ENCODE measurements at places on chromosomes 5 and 9.

GRCh38 chr5:157241483-157241882 lies 24.4 kb upstream of the CYFIP2 start:
- DNase-seq = no peak

DNA sequence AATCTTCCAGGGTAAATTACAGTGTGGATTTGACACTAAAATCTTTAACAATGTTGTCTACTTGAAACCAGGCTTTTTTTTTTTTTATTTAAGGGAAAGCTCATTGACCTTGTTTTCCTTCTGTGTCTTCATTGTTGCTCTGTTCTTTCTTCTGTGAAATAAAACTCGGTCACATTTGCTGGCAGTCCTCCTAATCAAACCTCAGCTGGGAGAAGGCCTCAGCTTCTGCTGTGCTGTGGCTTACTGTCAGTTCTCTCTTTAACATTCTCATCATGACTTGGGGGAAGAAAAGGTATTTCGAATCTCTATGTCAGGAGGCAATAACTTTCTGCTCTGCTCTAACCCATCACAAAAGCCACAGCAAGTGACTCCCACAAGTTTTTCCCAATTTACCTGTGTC lies 268.9 kb downstream of the ZNF608 start:
- DNase-seq = no peak

DNA sequence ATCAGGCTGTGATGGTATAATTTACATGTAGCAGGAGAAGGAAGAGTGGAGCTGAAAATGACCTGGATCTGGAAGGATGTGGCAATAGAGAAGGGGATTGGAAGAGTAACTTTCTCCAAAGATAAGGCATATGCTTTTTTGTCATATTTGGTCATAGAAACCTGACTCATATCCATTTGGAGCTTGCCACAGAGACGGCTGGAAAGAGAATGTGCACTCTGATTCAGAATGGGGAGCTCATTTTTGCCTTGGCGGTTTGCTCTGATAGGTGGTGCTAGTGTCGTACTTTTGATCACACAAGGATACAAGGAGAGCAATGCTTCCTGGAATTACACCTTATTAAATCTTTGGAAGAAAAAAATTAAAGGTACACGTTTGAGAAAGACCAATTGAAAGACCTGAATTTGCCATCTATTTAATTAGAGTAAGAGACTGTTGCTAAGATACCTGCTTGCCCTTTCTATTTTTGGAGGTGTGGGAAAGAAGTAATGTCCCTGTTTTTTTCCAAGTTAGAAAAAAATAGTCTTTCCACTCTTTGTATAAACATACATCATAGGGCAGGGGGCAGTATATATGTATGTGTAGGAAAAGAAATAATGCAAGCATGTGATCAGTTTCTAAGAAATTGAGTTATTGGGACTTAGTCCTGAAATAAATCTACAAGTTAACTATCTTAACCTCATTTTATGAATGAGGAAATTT lies 5.4 kb downstream of the LSM11 start:
- DNase-seq = no peak

GRCh38 chr5:165996201-165996875 lies 2295.1 kb upstream of the WWC1 start:
- no peak for DNase-seq

- DNase-seq = no peak
Measured at GRCh38 chr5:123700624-123701287, 188.8 kb downstream of the CSNK1G3 start.

GRCh38 chr5:112634166-112634565 lies 103.5 kb upstream of the APC start:
- peak; percentile 29 for DNase-seq

DNA sequence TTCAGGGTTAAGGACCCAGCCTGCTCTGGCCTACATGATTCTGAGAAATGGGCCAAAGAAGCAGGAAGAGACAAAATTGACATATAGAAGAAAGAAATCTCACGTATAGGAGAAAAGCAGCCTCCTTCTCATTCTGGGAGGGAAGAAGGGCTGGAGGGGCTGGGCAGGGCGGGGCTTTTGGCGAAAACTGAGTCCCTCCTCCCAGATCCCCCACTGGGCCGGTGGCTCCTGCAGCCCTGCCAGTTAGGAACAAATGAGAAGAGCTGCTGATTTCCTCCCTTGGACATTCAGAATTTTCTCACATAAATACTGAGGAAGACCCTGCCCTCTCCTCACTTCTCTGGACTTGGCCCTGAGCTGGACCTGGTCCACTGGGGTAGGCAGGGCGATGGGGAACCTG lies at the start of gene WNT8A:
TSS of gene WNT8A (plus strand) at position 332 of the 400 bp plus-strand sequence. CDS start 95 bp downstream, outside the sequence.
- DNase-seq = no peak

DNA sequence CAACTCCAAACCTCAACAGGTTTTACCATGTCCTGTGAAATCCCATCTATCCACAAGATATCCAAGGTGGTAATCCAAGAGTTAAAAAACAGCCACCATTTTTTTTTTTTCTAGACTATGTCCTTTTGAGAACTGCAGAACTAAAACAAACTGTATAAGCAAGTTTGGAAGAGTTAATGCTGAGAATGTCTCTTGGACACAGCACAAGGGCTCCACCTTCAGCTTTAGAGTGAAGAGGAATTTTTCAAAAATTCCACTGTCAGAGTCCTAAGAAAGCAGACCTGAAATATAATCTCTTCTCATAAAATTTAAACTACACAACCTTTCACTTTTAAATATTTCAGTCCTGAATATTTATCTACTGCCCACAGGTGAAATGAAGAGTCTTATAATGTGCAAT lies 167.8 kb upstream of the CCNG1 start:
- DNase-seq = peak; percentile 30

DNA sequence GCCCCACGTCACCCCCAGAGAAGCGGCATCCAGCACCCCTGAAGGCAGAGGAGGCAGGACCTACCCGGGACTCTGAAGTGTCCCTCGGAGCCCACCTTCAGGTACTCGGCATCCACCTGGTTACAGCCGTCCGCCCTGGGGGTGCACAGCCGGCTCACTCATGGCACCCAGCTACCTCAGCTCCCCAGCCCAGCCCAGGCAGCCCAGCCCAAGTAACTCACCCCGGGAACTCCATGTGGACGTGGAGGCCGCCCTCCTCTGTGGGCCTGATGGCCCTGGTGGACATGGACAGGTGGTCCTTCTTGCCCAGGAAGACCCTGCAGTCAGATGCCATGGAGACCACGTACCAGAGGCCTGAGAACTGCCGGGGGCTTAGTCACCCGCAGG lies 676 bp downstream of the LCN15 start:
- no peak for DNase-seq

GRCh38 chr5:33261305-33261704 lies 179.5 kb upstream of the TARS1 start:
- DNase-seq = no peak

DNA sequence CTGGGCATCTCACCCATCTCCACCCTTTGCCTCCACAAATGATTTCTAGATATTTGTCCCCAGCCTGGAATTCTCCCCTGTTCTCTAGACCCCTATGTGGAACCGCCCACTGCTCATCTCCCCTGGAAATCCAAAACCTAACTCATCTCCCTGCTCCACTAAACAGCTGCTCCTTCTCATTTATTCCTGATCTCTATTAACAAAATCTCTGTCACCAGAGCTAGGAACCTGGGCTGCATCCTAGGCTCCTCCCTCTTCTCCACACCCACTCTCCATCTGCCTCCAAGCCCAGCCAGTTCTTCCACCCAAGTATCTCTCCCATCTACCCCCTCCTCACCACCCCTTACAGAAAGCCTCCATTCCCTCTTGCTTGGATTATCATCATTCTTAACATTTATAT lies 24.0 kb upstream of the SYNPO start:
- DNase-seq = no peak

DNA sequence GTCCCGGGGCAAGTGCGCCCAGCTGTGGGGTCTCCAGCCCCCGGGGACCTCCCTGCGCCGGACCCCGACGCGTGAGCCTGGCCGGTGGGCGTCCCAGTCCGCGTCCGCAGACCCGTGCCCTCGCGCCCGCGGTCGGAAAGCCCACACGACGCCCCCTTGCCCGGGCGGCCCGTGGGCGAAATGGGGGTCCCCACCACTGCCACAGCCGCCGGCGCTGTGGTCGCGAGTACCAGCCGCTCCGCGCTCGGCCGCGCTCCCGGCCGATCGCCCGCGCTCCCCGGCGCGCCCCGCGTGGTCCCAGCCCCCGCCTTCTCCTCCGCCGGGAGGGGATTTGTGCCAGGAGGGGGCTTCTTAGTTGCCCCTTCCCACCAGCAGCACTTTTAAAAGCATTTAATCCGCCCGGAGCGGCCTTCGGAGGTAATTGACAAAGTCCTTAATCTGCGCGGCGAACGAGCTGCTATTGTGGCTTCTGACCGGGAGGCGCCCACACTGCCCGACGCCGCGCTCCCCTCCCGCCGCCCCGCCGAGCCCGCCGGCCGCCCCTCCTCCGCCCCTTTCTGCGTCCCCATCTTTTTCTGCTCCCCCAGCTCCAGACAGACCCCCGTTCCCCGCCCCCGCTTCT lies 469 bp upstream of the FIBCD1 start:
- DNase-seq = peak; percentile 55

DNA sequence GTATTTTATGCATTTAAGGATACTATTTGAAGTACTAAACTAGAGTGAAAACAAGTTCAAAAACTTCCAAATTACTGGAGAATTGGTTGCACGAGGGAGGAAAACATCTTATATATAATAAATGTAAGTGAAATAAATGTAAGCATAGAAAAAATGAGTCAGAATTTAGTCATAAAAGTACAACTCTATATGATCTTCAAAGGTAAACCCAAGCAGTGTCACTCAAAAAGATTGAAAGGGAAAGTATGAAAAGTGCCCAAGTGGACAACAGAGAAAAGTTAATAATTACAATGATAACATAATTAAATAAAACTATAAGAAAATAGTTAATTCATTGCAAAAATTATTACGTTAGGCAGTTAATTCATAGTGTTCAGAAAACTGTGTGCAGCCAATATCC lies 2288.5 kb upstream of the C9orf72 start:
- DNase-seq = no peak

DNA sequence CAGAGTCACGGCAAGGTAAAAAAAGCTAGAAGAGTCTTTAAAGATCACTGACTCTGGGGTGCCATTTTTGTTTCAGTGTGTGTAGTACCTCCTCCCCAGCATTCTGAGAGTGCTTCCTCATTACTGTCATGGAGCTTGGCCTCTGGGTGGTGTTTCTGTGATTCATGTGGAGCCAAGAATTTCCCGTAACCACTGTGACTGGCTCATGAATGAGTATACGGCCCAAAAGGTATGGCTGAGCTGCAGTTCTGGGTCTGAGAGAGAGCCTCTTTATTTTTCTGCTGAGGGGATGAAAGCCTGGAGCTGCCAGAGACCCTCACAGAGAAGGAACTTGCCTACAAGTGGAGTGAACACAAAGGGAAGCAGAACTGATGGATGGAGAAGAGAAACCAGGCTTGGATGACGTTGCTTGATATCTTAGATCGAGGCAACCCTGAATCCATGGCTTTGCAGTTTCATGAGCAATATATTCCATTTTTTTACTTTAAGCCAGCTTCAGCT lies 85.6 kb downstream of the PTTG1 start:
- DNase-seq = peak; percentile 23

DNA sequence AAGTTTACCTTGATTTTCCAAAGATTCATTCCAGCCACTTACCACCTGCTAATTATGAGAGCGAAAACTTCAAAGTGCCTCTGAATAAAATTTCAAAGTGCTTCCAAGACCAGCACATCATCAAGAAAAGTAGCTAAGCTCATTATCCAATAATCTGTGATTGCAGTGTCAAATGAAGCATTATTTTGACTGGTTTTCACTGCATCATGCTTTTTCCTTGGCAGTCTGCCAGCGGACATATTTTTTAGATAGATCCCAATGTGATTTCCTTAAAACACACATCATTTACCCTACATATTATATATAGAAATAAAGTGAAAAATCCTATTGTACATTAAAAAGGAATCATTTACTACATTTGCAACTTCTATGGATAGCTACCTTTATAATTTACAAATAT lies 508.6 kb upstream of the FAM174A start:
- no peak for DNase-seq

DNA sequence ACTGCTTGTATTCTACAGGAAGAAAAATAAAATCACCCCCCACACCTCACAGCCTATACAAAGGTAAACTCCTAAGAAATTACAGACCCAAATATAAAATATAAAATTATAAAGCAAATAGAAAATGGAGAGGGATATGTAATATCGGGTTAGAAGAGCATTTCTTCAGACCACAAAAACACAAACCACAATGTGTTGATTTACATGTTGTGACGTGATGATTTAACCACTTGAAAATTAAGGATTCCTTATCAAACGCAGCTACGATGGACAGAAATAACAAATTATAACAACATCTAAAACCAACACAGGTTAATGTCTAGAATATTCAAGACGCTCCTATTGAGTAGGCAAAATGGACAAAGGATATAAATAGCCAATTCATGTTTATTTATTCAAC lies 26.3 kb downstream of the SSBP2 start:
- peak; percentile 28 for DNase-seq

DNA sequence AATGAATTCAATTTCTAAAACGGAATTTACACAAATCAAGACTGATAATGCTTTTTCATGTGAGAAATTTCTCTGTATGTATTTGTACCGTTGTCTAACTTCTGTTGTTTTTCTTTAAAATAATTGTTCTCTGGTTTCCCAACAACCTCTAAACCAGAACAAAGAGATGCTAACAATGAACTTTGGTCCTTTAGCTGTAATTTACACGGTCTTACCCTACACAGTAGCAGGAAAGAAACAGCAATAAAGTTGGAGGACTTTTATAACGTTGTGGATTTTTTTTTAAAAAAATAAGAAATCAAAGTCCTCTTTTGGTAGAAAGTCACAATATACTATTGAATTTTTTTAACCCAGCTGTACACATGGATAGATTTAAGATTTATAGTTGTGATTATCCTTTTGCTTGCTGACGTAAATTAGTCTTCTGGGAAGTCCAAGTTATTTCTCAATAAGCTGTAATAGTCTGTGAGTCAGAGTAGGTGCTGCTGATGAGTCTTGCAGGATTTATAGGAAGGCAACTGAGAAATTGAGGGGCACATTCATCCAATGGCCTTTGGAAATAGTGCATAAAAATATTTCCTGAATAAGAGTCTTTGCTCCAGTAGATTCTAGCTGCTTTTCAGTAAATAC lies 76.8 kb upstream of the PCSK1 start:
- DNase-seq = no peak

GRCh38 chr5:74953937-74954720 lies 87.9 kb upstream of the FAM169A start:
- DNase-seq = no peak

- DNase-seq = peak; percentile 3
Measured at GRCh38 chr5:6705088-6705487, 8.1 kb upstream of the TENT4A start.

Measured in hematopoietic multipotent progenitor cell treated with erythropoietin and hydrocortisone succinate and interleukin-3 and kit ligand, for 6 days (in vitro differentiated cells).